ENCODE measurements at places on chromosomes 4 and X.
A peak's percentile ranks its signal among the peaks of the same experiment; 100 is the strongest.

- DNase-seq = no peak
Observed at GRCh38 chr4:13762130-13762529, 134.6 kb upstream of the BOD1L1 start.

GRCh38 chr4:105246712-105247111, 100.0 kb downstream of the TET2 start:
- DNase-seq = peak; percentile 29

DNA sequence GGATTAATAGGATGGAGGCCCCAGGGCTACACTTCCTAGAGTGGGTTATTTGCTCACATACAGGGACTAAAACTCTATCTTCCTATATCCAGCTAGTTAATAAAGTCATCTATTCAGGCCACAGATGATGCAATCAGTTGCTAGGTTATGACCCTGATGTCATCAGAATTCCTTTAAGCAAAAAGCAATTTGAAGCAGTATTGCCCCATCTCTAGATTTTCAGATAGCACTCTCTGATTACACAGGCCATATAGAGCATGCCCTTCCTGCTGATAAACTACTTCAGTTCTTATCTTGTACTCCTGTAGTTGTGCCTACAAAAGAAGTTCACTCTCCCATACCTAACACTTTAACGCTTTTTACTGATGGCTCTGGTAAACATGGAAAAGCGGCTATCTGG, 84.8 kb downstream of the TMEM144 start:
- no peak for DNase-seq

GRCh38 chr4:25223802-25224375, 9.9 kb upstream of the PI4K2B start:
- no peak for DNase-seq

DNA sequence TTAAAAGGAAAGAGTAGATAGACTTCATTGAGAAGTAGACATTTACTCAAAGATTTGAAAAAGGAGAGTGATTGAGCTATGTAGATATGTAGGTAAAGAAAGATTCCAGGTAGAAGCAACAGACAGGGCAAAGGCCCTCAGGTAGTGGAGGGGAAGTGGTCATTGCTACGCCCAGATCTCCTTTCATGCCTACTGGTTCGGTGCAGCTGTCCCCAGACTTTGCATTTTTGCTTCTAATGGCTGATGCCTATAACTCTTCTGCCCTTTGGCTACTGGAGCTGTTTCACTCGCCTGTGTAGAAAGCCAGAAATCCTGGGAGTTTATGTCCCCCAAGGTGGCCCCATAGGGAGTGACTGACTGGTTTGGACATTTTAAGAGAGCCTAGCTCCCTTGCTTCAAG, 16.9 kb upstream of the ARMCX2 start:
- no peak for DNase-seq

DNA sequence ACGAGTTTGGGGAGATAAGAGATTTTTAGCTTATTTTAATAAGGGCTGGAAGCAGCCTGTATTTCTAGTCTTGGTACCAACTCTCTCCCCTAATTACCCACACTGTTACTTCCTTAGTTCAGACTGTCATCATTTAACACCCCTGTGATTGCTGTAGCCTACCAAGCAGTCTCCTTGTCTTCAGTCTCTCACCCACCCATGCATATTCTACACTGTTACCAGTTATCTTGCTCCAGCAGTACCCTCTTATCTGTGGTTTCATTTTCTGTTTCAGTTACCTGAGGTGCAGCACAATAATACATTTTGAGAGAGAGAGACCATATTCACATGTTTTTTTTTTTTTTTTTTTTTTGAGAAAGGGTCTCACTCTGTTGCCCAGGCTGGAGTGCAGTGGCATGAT, 80.2 kb downstream of the DIAPH2 start:
- no peak for DNase-seq

- no peak for DNase-seq
Observed at GRCh38 chrX:46554942-46555341, 9.7 kb upstream of the ZNF674 start.

DNA sequence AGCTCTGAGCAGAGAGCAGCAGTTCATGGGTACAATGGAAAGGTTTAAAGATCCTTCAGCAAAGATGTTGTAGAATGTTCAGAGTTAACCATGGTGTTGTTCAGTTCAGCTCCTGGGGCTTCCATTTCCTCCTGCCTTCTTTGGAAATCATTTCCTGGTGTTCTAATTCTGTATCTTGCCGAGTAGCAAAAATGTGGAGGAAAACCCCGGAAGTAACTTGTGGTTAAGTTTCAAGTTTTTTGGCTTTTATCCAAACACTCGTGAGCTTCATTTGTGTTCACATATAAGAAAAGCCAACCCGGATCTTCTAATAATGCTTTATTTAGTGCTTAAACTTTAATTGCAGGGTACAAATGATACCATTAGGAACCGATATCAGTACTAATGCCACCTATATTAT, 33.6 kb upstream of the ARX start:
- no peak for DNase-seq

DNA sequence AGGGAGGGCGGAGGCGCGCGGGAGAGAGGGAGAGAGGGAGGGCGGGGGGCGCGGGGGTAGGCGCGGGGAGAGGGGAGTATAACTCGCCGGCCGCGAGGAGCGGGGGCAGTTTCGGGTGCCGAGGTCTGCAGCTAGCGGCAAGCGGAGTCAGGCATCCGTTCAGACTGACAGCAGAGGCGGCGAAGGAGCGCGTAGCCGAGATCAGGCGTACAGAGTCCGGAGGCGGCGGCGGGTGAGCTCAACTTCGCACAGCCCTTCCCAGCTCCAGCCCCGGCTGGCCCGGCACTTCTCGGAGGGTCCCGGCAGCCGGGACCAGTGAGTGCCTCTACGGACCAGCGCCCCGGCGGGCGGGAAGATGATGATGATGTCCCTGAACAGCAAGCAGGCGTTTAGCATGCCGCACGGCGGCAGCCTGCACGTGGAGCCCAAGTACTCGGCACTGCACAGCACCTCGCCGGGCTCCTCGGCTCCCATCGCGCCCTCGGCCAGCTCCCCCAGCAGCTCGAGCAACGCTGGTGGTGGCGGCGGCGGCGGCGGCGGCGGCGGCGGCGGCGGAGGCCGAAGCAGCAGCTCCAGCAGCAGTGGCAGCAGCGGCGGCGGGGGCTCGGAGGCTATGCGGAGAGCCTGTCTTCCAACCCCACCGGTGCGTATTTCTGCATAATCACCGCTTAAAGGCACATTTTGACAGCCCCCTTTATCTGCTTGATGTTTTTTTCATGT, at the start of gene POU4F2:
Gene POU4F2, plus strand, starts transcription at position 108 of the 720 bp plus-strand sequence. Its CDS starts 248 bp downstream, at position 356.
- no peak for DNase-seq

DNA sequence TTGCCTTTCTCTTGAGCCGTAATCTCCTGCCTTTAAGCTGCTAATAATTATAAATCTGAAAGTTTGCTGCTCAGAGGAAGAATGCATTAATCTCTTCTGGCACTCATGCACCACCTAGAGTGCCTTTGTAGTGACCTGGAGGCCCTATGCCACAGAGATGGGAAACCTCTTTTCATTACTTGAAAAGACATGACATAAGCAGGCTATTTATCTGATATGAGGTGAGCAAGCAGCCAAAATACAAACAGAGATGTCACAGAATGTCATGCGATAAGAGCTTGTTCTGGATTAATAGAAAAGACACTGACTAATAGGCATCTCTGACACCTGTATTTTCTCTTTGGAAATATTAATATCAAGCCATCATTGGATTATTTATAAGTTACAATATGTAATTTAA, 42.3 kb downstream of the GABRB1 start:
- DNase-seq = no peak

DNA sequence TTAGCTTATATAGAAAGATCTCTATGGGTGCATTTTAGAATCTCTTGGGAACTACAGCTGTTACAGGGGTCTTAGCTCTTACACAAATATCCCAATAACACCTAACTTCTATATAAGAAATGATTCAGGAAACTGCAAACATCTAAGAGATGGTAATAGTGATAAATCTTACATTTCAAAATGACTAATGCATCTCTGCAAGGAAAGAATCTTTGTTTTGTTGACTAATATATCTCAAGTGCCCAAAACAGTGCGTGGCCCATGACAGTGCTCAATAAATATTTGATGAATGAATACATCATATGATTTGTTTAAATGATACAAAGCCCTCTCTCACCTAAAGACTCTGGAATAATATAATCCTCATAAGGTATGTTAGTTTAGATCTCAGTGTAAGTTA, 47.5 kb downstream of the CENPE start:
- no peak for DNase-seq

- DNase-seq = no peak
Observed at GRCh38 chr4:51895158-51895557, 52.2 kb downstream of the DCUN1D4 start.

DNA sequence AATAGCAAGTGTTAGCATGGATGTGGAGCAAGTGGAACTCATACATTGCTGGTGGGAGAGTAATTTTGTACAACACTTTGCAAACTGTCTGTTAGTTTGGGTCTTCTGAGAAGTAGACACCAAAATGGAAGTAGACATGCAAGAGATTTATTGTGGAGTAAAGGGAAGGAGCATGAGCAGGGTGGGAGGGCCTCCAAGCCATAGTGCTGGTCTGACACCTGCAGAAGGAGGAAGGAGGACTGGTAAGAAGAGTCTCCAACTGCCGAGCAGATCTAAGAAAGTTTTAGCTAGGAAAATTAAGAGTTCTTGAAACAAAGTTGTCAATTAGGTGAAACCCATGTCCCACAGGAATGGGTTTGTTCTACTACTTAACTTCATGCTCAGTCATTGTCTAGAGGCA, 64.0 kb upstream of the DDIT4L start:
- no peak for DNase-seq

- no peak for DNase-seq
Observed at GRCh38 chr4:30720021-30720660, at the start of gene PCDH7. PCDH7 (plus strand) TSS chr4:30720369; CDS start chr4:30721423, 1,054 bp downstream.

DNA sequence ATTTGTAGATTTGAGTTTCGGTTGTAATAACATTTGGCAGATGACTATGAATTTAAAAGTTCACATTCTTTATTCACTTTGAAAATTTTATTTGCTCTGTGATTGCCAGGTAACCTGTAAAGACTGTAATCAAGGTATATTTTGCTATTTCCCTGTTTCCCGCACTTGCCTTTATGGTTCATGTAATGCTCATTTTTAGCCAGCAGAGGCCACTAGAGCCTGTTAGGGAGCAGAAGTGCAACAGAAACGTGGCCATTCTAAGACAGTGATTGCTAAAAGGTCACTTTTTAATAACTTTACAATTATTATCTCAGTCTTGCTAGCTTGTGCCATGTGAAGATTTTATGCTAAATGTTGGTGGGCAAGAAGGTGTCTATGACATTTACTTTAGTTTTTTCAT, 12.4 kb downstream of the YIPF6 start:
- no peak for DNase-seq

GRCh38 chr4:16862697-16863096, 35.7 kb downstream of the LDB2 start:
- no peak for DNase-seq

GRCh38 chrX:989959-990510, 222.4 kb downstream of the CRLF2 start:
- DNase-seq = peak; percentile 80

- no peak for DNase-seq
Observed at GRCh38 chr4:54487491-54487890, 170.3 kb upstream of the KIT start.

DNA sequence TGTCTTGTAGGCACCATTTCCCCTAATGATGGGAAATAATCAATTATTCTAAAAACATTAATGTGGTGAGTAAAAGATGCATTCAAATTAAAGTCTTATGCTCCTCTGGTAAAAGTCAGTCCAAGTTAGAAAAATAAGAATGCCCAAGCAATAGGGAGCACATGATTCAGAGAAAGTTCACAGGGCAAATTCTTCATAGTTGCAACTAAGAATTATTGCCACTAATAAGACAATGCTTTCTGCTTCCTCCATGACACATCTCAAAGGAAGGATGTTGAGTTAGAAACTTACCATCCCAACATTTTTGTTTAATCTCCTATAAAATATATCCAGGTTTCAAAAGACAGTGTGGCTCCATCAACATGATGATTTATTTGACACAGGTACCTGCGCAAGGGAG, 26.3 kb downstream of the PHOX2B start:
- DNase-seq = no peak

DNA sequence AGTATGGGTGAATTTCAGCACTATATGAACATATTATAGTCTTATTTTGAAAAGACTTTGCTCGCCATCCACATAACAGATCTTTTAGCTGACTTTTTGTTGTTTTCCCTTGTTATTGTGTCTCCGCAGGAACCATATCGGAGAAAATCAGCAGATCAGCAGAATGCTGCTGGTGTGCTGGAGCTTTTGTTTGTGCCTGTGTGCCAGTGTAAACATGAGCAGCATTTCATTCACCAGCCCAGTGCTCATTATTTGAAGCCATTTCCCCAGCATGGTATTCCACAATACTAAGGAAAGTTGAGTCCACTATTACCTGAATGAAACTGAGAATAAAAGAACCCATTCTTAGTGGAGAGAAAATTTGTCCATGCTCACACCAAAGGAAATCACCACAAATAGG, 261.8 kb upstream of the ARX start:
- DNase-seq = no peak

GRCh38 chr4:126592088-126592487, 1040.7 kb upstream of the INTU start:
- no peak for DNase-seq

DNA sequence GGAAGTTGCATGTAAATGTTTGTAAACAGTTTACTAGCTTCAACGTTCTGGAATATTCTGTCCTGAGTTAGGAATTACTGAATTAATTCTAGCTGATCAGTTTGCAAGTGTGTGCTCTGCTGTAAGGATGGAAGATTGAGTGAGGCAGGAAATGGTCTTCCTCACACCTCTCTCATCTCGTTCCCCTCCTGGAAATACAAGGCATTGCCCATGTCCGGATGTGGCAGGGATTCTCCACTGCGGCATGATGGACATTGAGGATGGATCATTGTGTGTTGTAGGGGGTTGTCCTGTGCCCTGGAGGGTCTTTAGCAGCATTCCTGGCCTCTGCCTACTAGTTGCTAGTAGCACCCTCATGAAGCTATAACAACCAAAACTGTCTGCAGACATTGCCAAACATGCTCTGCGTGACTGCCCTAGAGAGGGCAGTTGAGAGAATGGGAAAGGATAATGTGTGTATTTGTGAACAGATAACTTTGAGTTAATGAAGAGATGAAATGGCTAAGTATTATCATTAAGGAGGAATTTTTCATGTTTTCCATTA, 12.6 kb downstream of the CA5B start:
- no peak for DNase-seq

DNA sequence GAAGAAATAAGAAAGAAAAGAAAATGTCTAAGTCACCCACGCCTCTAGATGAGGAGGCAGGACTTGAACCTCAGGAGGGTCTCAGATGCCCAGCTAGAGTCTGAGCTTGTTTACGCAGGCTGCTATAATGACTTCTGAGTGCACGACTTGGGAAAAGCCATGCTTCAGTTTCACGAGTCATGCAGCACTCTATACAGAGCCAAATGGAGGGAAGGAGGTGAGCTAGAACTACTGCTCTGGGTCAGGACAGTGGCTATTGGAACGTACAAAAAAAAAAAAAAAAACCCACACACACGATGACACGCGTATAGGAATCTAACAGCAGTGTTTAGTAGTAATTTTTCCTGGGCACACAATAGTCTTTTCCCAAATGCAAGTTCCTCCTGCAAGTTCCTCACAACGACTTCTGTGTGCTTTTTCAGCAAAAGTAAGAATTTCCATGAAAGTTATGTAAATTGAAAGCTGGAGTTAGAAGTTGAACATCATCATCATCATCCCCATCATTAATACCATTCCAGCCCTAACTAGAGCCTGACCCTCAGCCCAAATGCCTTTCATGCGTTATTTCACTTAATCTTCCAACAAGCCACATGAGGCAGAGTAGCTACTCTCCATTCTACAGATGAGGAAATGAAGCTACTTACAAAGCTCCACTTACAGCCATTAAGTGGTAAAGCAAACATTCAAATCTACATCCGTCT, 36.6 kb downstream of the IRF2 start:
- DNase-seq = no peak

- DNase-seq = no peak
Observed at GRCh38 chr4:17510582-17510981, 1.3 kb downstream of the QDPR start.

Data from brain pericyte (primary cell).